ENCODE measurements at places on chromosomes 7 and 10.

DNA sequence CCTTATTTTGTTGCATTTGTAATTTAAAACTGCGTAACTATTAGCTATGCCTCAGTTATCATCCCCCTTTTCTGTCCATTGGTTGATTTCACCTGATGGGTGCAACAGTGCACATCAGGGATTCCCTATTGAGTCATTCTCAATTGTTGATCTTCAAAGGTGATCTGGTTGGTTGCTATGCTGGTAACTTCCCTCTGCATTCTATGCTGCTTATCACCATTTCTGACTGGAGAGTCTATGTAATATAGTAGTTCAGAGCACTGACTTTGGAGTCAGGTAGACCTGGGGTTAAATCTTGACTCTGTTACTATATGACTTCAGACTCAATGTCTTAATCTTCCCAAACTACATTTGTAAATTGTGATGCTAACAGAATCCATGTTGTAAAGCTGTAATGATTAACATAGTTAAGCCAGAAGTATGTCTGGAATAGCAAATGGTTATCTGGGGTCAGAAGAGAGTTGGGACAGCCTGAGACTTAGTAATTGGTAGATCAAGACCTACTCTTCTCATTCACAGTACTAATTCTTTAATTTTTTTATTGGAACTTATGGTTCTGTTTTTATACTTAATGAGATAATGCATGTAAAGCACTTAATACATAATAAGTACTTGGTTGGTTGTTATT is 38.1 kb downstream of the EXOC6 start:
- no peak for DNase-seq

GRCh38 chr7:138654616-138655015 is 46.5 kb downstream of the SVOPL start:
- DNase-seq, result no peak

DNA sequence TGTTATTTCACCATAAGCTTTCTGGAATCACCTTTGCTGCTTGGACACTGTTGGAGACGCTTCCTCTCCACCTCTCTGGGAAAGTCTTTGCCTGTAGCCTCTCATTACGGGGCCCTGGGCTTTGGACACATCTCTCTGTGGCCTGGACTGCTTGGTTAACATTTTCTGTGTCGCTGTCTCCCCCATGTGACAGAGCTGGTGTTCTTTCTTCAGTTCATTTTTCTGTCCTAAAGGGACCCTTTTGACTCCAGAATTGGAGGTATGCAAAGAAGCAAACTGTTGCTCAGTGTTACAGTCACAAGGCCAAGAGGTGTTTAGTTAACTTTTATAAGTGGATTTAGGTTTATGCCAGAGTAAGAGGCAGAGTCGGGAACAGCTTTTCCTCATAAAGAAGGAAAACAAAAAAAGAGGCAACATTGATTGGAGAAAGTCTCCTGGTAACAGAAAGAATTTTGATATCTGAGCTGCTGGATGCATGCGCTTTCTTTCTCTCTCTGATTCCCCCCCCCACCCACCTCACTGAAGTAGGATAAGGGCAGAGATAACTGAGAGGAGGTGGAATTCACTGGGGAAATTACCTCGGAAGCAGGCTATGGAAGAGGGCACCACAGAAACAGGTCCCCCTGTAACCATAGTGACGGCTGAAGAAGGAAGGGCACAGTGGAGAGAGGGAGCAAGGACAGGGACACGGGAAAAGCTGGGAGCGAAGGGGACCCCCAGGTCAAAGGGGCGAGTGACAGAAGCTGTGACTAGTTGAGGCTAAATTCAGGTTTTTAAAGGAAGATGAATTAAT is 57.8 kb downstream of the LGI1 start:
- DNase-seq, result peak; percentile 9

DNA sequence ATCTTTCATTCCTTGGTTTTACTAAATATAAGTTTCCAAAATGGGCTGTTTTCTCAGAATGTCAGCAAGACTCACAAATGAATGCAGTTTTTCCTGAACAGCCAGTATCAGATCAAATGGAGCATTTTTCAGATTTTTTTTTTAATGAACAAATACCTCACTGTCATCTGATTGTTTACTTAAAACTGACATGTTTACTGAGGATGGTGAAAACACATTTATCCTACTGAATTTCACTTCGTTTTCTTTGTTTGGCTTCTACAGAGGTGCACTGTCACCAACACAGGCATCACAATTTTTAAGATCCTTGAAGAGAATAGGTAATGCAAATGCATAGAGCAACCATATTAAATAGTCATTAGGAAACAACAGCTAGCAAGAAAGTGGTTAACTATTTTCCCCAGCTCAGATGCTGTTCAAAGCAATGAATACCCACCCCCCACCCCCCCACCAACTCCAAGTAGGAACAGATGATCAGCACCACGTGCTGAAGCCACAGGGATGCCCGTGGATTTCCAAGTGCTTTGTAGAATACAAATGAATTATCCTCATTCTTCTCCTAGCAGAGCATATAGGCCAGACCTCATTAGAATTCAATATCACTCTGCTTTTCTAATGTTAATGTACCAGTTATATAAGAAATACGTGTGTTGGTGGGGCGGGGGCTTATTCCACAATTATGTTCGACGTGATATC is 205.9 kb downstream of the SKAP2 start:
- peak; percentile 90 for DNase-seq

GRCh38 chr7:114689406-114689805 is 232.5 kb upstream of the MDFIC start:
- no peak for DNase-seq

GRCh38 chr10:101031796-101032636 is 982 bp downstream of the SFXN3 start:
- peak; percentile 57 for DNase-seq

- no peak for DNase-seq
Measured at GRCh38 chr10:72175149-72175548, 40.7 kb upstream of the ANAPC16 start.

- DNase-seq, result no peak
Measured at GRCh38 chr7:32616625-32617024, 121.3 kb downstream of the AVL9 start.

DNA sequence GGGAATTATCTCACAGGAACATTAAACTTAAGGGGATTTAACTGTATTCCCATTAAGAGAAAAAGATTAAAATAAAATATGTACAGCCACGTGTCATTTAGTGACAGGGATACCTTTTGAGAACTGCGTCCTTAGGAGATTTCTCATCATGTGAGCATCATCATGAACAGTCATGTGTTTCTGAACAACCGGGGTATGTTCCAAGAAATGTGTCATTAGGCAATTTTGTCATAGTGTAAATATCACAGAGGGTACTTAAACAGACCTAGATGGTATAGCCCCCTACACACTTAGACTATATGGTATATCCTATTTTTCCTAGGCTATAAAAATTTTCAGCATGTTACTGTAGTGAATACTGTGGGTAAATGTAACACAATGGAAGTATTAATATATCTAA is 840.3 kb downstream of the CNTNAP2 start:
- DNase-seq, result peak; percentile 22

DNA sequence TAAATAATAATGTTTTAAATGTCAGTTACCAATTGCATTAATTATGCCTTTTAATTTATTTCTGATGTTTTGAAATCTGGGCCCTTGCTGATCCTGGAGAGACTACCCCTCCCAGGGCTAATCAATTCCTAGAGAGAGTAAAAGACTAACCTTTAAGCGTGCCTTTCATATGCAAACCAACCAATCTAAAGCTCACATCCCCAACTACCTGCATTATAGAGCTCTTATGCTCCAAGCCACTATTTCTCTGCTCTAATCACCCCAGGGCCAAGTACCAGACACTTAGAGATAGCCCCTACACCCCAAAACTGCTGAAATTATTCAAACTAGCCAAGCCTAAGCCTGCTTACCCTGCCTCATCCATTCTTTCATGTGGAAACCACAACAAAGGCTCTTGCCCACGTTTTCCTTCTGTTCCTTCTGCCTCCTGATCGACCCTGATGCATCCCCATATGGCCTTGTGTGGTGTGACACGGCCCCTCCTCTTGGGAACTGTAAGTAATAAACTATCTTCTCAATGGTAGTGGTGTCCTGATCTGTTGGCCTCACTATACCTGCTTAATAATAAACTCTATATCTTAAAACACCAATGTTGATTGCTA is 97.7 kb downstream of the HIBADH start:
- DNase-seq, result no peak

- DNase-seq, result no peak
Measured at GRCh38 chr10:103154521-103155299, 38.4 kb downstream of the NT5C2 start.

GRCh38 chr7:128020159-128020558 is 11.1 kb downstream of the LRRC4 start:
- DNase-seq, result peak; percentile 27

- no peak for DNase-seq
Measured at GRCh38 chr10:131155218-131155875, 156.2 kb downstream of the TCERG1L start.
